ENCODE measurements at places on chromosomes 2 and 18.

DNA sequence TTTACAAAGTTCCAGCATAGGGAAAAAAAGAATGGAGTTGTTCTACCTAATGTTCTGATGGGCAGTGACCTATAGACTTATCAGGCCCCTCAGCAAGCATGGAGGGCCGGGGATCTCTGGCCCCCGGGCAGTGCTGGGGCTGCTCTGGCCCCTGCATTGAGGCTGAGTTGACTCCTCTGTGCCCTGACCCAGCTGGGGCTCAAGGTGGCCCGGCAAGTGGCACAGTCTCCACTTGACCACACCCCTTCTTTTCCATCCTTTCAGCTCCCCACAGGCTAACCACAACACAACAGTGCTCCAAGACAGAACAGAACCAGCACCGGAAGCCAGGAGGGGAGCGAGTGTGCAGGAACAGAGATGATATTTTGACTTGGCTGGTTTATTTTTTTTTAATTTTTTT, 19.9 kb downstream of the TOGARAM2 start:
- DNase-seq = no peak

DNA sequence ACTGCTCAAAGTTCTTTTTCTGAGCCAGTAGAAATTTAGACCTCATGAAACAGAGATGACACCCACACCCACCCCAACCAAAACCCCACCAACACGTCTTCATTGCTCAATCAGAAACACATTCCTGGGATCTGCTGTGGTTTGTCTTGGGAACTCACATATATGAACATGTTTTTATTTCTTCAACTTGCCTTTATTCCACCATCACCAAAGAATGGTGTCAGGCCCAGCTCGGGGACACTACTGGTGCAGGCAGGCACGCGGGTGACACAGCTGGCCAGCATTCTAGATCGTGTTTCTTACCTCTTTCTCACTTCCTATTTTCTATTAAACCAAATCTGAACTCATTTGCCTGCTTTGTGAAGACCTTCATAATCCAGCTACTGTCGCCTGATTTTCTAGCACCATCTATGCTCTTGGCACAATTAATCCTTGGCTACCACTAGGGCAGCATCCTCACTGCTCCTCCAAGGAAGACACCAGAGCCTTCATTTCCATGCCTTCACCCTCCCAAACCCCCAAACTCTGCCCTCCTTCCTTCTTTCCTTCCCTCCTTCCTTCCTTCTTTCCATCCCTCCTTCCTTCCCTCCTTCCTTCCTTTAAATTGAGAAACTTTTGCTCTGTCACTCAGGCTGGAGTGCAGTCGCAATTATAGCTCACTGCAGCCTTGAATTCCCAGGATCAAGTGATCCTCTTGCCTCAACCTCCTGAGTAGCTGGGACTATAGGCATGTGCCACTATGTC, 157.1 kb downstream of the BCL2 start:
- peak; percentile 77 for DNase-seq

DNA sequence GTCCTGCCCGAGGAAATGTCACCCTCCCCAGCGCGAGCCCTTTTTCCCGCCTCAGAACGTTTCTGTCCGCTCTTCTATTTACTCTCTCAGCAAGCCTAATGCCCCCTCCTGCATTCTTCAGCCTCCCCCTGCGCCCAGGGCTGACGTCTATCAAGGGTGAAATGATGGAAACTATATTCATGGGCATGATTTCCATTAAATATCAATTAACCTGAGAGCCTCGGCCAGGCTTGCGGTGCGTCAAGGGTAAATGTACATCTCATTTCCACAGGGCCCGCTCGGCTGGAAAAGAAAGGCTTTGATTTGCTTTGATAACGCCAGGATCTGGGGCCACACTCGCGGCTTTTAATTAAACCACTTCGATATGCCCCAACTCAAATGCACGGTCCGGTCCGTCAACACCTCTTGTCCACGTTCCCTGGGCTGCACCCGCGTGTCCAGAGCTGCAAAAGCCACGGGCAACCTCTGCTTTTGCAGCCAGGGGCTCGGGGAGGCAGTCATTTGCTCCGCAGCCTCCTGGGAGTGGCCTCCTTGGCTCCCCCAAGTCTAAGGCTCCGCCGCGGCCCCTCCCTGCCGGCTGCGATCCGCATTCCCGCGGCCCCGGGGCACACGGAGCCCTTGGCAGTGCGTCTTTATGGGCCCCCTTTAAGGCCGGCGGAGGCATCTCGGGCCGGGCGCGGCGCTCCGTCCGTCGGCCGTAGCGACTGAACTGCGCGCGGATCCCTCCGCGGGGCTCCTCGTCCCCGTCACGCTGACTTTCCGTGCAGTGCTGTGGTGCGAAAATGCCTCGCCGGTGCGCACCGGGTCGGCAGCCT, at the start of gene HOXD8:
Gene HOXD8 (plus strand): TSS at position 724 of the 815 bp plus-strand sequence. CDS start 662 bp downstream, outside the sequence.
- DNase-seq = no peak

DNA sequence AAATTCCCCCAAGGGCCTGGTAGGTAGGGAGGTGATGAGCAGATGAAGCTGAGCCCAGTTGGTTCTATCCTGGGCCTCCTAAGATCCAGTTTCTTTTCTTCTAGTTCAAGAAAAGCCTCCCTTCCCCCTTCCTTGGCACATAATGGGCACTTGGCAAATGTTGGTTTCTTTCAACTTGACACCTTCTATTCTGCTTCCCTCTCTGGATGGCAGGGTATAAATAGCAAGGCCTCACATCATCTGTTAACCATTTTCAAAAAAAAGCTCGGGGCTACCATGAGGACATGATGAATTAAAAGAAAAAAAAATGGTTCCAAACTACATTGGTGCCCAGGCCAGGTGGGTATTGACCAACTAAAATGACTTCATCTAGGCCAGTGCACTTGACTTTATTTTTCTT, 29.9 kb downstream of the CTAGE1 start:
- no peak for DNase-seq

- no peak for DNase-seq
Observed at GRCh38 chr18:35387152-35387571, 10.0 kb upstream of the ZNF396 start.

DNA sequence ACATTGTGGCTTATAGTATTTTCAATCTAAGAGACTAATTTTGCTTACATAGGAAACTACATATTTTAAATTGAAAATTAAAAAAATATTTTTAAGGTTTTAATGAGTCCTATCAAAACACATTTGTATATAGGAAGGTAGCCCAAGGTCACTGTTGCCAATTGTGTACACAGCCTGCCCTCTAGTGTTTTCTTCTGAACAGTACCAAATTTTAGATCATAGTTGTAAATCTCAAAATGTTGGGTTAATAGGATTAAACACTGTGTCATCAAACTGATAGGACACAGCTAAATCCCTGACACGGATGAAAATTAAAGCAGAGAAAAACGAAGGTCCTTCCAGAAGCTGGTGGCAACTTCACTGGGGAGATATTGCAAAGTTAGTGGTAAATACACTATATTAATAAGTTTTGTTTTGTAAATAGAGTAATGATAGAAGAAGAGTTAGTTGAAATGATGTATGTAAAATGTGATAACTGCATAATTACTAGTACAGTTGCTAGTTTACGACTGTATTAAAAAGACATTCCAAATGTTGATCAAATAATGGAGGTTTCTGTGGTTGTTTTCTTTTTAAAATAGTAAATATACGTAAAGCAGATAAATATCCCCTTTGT, 19.7 kb downstream of the CLUL1 start:
- DNase-seq = no peak

- no peak for DNase-seq
Observed at GRCh38 chr2:172704072-172704936, 31.3 kb upstream of the RAPGEF4 start.

DNA sequence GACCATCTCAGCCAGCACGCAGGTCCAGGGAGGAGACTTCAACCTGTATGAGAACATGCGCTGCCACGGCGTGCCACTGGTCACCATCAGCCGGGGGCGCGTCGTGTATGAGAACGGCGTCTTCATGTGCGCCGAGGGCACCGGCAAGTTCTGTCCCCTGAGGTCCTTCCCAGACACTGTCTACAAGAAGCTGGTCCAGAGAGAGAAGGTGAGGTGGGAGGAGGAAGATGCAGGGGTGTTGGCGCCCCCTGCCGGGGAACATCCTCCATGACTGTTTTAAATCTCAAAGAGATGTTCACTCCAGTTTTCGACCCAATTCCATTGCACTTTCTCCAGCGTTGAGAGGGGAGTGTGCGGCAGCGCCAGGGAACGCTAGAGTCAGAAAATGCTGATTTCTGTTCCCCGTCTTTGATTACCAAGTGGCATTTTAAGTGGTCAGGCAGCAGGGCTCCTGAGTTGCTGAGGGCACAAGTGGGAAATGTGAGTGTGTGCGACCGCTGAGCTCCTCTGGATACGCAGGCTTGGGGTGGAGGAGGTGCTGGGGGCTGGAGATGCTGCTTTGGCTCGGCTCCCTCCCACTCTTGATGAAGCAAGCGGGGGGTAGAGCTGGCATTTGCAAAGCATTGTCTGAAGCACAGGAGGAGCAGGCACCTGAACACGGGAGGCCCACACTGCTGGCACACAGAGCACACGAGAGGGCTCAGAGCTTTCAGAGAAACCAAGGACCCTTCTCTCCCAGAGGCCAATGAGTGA, 27.7 kb upstream of the MAPRE3 start:
- peak; percentile 87 for DNase-seq
